Stimulated activated CD4-positive, alpha-beta T cell treated with anti-CD3 and anti-CD28 coated beads, Interleukin-1b, Interleukin-23, amount 100 ng/mL, for 1 hour (primary cell): ENCODE measurements at places on chromosomes 11 and 22.

- DNase-seq, result no peak
Measured at GRCh38 chr22:30483169-30483568, 11.4 kb upstream of the SEC14L3 start.

- no peak for DNase-seq
Measured at GRCh38 chr11:99244613-99245012, 223.9 kb downstream of the CNTN5 start.

DNA sequence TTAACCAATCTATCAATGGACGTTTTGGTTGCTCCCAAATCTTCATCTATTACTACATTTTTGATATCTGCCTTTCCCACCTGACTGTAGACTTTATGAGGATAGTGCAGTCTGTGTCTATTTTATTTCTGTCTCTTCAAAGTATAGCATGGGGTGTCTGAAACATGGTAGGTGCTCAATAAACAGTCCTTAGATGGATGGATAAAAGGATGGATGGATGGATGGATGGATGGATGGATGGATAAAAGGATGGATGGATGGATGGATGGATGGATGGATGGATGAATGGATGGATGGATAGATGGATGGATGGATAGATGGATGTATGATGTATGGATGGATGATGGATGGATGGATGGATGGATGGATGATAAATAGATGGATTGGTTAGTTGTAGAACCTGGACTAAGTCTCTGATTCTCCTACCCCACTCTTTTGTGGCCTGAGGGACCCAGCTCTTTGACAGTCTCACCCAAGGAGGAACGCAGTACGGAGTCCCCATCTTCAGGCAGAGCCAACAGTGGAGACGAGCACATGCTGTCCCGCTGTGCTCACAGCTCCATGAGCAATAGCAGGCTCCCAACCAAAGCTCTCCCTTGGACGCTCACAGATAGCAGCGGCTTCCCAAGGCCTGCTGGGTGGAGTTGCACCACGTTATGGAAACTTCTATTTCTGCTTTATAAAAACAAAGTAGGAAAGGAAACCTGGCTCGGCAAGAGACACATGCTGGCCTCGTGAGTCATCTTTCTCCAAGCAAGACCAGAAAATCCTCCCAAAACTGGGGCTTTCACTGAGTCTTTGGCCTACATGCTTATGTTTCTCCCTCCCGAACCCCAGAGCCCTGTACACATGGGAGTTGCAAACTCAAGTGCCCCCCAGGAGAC is 448.0 kb downstream of the MIAT start:
- no peak for DNase-seq

DNA sequence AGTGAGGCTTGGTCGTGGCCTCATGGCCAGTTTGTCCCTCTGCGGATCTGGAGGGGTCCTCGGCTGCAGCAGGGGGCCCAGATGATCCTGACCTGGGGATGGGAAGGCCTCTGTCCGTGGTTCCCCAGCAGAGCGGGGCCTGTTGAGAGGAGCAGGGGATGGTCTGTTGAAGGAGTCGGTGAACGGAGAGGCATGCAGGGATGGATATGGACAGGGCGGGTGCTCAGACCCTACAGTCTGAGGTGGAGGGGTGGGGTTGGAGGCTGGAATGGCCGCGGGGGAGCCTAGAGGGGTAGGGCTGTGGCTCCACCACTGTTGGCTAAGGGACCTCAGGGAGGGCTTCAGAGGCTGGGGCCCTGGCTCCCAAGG is 33.8 kb downstream of the RTN4R start:
- no peak for DNase-seq

- DNase-seq, result no peak
Measured at GRCh38 chr11:8765294-8765693, 82.7 kb downstream of the RPL27A start.
